ENCODE measurements at places on chromosomes 11 and 22.
A peak's percentile ranks its signal among the peaks of the same experiment; 100 is the strongest.

DNA sequence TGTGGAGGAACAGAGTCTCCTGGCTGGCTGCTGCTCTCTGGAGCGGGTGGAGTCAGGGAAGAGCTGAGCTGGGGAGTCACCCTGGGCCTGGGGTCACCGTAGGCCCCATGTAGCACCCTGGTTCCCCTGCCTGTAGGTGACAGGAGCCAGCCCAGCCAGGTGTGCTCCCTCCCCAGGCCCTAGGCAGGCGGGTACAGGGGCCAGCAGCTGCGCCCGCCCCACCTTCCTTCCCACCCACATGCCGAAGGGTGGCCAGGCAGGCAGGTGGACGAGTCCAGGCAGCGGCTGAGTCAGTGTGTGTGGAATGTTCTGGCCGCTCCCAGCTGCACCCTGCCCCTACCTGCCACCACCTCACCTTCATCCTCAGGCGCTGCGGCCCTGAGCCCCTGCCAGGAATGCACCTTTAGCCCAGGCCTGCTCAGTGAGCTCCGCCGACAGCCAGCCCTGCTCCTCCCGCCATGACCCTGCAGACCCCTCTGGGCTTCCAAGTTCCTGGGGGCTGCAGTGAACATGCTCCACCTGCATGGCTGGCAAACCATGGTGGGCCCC lies 654 bp upstream of the SYT8 start:
- DNase-seq, result no peak

DNA sequence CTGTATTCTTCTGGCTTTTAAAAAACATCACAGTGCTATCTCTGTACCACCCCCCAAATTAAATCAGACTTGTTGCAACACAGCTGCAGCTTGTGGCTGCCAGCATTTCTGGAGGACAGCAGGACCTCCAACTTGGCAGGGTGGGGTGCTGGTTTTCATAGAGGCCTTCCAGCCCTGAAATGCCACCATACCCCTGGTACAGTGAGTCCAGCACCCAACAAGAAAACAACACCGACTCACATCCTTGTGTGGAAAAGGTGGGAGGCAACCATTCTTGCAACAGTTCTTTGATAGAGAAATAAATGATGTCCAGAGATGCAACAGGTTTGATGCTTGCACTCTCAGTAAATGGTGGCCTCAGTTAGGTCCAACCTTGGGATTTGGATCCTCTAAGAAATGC lies 96.0 kb downstream of the ABTB2 start:
- no peak for DNase-seq

GRCh38 chr11:65440831-65441499 lies 18.4 kb downstream of the NEAT1 start:
- DNase-seq, result no peak

DNA sequence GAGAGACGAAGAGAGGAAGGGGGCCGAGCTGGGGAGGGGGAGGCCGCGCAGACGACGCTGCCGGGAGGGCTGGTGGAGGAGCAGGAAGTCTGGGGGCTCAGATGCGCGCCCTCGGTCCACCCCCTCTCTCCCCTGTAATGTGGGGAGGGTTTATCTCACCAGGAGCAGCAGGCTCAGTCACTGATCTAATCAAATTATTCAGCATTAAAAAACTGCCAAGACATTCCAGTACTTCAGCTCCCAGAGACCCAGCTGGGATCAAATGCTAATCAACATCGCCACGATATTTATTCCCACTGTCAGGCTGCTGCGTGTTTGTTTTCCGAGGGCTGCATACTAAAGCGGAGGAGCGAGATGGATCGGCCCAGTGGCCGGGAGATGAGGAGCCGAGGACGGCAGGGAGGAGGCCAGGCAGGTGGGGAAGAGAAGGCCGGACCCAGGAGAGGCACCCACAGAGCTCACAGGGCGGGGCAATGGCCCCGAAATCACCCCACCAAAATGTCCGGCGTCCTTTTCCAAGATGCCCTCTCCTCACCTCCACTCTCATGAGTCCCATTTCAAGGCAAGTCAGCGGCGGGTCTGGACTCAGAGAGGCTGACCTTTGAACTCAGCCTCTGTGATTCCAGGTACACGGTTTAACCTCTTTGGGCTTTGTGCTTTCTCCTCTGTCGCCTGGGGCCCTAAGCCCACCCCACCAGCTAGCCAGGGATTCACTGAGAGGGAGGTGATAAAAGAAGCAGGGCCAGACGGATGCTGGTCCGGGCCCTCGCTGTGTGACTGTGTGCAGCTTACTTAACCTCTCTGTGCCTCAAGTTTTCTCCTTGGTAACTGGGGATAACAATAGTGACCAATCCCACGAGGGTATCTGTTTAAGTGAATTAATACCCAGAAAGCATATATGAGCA lies 502.1 kb downstream of the MN1 start:
- DNase-seq, result peak; percentile 22

GRCh38 chr11:59766542-59767224 lies 11.5 kb downstream of the STX3 start:
- DNase-seq, result no peak

DNA sequence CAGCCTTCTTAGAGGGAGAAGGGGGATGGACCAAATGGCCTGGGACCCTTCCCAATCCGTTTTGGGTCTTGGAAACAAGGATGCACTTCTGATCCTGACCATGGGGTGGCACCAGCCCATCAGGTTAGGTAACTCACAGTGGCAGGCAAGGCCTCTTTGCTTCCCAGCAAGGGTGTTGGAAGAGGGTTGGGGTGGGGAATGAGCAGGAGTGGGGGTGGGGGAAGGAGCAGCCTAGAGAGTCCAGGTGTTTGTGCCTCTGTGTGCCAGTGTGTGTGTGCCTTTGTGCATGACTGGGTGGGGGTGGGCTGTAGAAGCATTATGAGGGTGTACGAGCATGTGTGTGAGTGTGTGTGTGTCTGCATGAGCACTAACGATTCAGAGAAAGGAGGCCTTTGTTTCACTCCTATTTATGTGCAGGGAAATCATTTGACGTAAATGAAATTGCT lies 213.1 kb downstream of the INSC start:
- DNase-seq, result peak; percentile 15

GRCh38 chr11:34744511-34744910 lies 123.6 kb downstream of the EHF start:
- no peak for DNase-seq

GRCh38 chr11:9081153-9081552 lies 10.2 kb downstream of the SCUBE2 start:
- no peak for DNase-seq

DNA sequence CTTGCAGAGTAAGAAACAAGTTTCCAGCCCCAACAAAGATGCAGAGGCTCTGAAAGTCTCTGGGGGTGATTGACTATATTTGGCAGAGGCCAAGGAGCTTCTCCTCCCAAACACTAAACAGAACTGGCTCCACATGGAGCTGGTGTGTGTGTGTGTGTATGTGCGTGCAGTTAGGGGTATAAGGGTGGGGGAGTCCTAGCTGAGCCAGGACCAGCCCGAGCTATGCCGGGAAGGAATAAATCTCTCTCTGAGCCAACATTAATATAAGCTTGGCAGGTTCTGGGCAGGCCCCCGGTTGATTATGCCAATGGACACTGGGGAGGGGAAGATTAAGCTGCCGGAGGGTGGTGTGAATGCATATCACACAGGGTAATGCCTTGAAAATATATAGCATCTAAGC lies 324.2 kb downstream of the MIAT start:
- no peak for DNase-seq

GRCh38 chr11:33258631-33259205 lies 1.5 kb downstream of the HIPK3 start:
- peak; percentile 64 for DNase-seq

GRCh38 chr11:28108958-28109357 lies 770 bp downstream of the METTL15 start:
- DNase-seq, result no peak

DNA sequence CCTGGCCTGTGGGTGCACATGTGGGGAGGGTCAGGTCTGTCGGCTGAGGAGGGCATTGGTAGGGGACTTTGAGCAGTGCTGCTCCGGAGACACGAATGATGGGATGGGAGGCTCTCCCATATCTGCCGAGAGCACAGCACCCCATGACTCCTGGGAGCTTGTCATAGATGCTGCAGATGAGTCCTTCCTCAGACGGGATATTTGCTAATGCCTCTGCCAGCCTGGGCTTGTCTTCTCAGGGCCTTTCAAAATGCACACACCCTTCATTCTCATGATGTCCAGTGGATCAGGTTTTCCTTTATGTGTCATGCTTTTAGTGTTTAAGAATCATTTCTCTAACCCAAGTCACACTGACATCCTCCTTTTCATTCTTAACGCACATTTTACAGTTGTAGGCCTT lies 8.1 kb upstream of the RNH1 start:
- no peak for DNase-seq

GRCh38 chr11:96090711-96091110 lies 166.8 kb upstream of the MTMR2 start:
- no peak for DNase-seq

DNA sequence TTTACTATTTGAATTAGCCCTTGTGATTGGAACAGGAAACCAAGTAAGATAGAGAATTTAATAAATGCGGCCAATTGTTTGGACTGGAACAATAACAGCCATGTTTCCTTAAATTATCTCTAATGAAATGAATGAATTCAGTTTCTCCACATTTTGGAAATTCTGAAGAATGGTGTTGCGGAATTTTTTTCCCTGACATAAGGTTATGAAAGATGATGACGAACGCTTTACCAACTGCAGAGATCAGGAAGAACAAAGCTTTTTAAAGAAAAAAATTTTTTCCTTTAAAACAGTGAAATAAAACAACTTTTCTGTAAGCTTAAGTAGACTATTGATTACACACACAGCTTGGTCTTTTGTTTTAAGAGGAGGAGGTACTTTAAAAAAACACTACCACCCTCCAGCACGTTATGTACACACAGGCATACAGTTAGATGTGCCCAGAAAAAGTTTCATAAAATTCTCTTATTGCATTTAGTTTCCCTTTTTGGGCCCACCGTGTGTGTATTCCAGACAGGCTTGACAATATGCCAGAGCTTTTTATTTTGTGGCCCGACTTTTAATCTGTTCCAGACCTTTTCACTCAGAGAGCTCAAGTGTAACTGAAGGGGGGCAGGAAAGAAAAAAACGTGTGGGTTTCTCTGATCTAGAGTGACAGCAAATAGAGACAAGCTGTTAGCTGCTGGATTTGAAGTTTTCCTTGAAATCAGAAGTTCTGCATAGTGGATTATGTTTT lies 77.3 kb downstream of the YAP1 start:
- no peak for DNase-seq

DNA sequence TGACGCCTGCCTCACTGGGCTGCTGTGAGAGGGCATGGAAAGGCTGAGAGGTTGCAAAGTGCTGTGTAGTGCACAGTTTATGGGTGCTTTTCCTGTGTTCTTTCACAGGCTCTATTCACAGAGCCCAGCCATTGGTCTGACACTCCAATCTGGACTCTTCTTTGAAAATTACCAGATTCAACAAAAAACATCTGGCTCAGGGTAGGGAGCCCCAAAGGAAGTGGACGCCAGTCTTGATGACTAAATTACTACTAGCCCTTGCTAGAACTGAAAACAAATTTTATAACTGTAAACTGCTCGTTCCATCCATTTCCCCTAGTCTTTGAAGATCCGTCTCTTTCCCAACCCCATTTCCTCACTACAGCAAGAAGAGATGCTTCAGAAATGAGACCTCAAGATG lies 178.6 kb downstream of the TENM4 start:
- no peak for DNase-seq

DNA sequence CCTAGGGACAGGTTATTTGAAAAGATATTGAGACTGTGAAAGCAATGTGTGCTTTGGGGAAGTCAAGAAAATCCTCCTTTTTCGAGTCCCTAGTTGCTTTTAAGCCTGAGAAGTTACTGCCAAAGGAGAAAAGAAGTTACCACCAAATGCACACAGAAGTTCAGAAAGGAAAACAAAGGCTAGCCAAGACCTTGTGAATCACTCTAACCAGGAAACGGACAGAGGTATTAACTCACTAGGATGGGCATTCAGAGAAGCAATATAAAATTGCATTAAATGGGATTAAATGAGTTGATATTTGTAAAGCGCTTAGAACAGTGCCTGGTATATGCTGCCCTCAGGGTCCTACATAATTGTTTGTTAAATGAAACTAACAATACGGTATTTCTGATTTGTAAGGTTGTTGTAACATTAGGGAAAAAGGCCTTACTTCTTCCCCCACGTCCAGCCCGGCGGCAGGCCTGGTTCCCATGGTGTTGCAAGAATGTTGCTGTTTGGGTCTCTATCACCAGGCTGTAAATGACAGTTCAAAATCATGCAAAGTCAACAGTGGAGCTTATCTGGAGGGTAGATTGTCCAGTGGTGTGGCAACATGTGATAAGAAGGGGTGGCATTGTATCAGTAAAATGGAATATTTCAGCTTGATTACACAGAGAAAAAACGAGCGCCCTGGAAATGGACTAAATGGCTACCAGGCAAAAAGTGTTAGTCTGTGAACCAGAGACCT lies 7.1 kb downstream of the TMA7B start:
- no peak for DNase-seq

- DNase-seq, result no peak
Observed at GRCh38 chr11:15630896-15631295, 516.2 kb downstream of the INSC start.

DNA sequence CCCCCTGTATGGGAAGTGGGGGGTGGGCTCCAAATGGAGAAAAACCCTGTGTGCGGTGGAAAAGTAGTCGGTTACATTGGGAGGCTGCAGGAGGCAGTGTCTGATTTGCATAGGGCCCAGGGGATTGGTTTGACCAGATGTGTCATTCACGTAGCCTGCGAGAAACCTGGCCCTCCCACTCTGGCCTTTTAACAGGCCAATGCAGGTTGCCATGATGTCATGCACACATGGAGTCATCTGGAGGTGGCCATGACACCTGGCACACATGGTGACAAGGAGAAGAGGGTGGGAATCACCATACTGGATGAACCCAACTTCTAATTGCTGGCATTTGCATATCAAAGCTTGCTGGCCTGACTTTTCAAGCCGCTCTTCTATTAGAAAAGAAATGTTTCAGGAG lies 50.6 kb downstream of the FAM181B start:
- no peak for DNase-seq

DNA sequence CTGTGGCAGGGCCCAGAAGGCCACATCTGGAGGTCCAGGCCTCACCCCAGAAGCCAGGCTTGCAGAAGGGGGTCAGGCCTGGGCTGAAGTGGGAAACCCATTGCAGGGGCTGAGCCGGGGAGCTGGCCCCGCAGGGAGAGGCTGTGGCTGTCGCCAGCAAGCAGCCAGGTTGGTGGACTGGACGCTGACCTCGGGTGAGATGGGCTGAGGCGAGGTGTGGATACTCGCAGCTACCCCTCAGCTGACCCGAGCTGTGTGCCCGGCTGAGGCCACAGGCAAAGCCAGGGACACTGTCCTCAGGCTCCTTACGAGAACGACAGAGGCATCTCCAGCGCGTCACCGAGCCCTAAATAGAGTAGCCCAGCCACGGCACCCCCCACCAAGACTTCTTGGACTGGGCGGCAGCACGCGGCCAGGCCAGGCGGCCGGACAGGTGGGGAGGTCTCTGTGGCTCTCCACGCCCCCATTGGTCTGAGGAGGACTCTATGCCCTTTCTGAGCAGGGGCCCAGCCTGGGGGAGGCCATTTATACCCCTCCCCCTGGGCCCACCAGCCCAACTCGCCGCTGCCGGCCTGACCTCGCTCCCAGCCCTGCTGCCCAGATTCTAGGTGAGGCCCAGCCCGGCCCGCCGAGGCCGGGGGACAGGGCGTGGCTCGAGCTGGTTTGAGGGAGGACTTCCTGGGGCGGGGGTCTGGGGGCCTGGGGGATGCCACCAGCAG lies at the start of gene TNNI2:
Gene TNNI2, plus strand, starts transcription at position 556 of the 719 bp plus-strand sequence. CDS start 716 bp downstream, outside the sequence.
- no peak for DNase-seq

- no peak for DNase-seq
Observed at GRCh38 chr11:33234397-33235190, 22.6 kb upstream of the HIPK3 start.

Data from NCI-H1694 treated with DMSO at 0.1 percent for 48 hours (cell line).